ENCODE measurements at places on chromosomes 4 and X.

DNA sequence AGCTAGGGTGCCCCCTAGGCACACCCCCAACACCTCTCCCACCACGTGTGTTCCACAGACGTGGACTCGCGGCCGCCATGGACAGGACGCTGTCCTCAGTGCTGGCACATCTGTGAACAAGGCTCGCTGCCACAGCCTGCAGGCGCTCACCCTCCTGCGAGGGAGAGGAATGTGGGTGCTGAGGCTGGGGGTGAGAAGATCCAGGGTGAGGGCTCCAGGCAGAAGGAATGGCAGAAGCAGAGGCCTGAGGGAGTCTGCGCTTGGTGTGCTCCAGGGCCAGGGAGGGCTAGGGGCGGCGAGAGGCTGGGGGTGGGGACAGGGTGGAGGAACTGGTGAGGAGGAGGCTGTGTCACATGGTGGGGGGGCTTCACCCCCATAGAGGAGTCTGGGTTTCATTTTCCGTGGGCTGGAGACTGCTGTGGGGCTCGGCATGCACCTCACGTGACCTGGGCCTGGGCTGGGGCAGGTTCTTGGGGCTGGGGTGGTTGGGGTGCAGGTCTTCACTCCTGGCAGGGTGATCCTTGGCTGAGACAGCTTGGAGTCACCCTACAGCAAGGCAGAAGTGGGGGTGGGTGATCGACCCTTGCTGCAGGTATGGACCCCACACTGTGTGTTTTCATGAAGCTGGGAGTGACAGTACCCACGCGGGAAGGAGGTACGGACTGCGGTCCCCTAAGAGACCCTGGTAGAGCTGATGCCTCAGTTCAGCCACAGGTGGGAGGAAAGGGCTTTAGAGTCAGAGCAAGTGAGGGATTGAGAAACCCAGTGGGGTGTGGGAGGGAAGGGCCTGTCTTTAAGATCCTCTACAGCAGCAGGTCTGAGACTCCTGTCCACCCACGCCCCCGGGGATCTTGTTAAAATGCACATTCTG lies 103.7 kb downstream of the PSAPL1 start:
- DNase-seq: no peak

DNA sequence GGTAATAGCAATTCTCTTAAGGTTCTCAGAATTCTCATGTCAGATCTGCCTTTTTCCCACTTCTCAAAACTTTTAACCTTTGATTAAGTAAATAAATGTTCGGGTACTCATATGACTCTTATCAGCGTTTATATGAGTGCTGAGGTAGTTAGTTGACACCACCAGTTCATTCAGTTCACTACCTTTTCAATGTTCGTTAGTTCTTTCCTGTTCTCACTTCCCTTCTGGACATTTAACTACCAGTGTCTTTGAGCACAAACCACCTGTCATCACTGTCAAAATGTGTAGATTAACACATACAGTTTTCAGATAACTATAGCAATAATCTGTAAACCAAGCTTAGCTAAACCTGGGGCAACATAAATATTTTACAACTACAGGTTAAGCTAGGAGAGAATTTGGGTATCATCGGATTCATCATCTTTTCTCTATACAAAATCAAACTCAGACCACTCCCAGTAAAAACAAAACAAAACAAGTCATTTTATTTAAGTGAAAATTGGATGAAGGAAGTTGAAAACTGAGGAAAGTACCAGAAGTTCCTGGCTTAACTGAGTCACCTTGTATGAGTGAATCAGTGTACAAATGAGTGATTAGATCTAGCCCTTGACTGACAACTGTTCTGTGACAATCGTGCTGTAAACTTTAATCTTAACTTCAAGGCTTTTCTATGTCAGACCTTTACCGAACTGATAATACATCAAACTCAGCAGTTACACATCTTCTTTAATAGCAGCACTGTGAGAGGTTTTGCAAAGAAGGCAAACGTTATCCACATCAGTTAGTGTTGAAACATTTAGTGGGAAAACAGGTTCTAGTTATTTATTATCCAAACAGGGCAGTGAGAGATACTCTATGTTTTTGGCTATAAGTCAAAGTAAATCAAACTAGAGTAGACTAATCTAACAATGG lies 41.9 kb downstream of the ARHGEF38 start:
- no peak for DNase-seq

DNA sequence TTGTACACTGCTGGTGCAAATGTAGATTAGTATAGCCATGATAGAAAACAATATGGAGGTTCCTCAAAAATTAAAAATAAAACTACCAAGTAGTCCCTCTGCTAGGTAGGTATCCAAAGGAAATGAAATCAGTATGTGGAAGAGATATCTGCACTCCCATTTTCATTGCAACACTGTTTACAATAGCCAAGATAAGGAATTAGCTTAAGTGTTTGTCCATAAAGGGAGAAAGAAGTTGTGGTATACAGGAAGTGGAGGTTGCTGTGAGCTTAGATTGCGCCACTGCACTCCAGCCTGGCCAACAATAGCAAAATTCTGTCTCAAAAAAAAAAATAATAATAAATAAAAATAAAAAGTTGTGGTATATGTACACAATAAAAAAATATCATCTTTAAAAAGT lies 325.0 kb upstream of the EMCN start:
- DNase-seq: no peak

GRCh38 chrX:40734971-40735324 lies 394 bp downstream of the MED14 start:
- no peak for DNase-seq

DNA sequence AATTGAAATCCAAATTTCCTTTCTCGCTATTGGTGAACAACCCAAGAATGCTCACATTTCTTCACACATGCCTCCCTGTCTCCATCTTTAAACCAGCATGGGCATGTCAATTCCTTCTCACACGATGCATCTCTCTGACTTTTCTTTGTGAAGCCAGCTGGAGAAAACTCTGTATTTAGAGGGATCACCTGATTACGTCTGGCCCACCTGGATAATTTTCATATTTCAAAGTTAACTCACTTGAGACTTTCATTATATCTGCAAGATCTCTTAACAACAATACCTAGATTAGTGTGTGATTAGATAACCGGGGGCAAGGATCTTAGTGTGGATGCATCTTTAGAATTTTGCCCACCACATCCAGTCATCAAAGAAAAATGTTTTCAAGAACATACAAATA lies 164.0 kb downstream of the TMEM47 start:
- no peak for DNase-seq

DNA sequence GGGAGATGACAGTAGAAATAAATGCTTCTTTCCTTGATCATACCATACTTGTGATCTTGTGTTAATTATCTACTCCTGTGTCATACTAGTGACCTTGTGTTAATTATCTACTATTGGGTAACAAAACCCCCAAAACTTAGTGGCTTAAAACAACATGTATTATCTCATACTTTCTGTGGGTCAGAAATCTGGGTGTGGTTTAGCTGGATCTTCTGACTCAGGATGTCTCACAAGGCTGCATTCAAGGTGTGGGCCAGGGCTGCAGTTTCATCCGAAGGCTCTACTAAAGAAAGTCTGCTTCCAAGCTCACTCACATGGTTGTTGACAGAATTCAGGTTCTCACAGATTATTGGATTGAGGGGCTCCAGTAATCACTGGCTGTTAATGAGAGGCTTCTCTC lies 70.3 kb upstream of the NDP start:
- no peak for DNase-seq

DNA sequence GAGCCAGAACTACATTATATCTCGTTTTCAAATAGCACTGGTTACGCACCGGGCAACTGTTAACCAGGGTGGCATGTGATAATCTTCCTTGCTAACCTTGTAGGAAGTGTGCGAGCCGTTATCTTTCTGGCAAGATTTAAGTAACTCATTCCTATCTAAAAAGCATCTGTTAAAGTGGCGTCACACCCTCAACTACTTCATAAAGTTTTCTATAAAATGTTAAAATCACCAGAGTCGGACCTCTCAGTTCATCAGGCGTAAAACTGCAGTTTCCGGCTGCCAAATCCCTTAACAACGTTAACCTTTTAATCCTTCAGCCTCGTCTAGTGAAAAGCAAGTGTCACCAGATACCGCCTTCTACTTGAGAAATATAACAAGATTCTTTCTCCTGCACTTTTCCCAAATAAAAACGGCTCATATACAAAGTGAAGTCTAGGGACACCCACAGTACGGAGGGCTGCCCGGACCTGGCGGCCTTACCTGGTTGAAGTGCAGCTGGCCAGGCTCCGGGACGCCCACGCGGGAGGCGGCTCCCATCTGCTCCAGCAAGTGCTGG lies 1.2 kb downstream of the SLC39A8 start:
- DNase-seq: no peak

DNA sequence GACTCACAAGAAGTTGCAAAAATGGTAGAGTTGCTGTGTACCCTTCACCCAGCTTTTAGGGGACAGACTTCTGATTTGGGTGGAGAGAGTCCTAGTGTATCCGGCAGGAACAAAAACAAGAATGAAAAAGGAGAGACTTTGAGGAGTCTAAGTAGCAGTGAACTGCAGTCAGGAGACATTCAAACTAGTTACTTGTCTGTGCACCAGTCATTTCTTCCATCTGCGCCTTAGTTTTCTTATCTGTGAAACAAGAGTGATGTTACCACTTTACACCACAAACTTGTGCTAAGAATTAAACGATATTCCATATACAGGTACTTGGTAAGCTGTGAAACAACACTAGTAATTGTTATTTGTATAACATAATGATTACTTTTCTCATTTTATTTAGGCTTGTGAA lies 47.3 kb downstream of the SH2D1A start:
- DNase-seq: no peak

DNA sequence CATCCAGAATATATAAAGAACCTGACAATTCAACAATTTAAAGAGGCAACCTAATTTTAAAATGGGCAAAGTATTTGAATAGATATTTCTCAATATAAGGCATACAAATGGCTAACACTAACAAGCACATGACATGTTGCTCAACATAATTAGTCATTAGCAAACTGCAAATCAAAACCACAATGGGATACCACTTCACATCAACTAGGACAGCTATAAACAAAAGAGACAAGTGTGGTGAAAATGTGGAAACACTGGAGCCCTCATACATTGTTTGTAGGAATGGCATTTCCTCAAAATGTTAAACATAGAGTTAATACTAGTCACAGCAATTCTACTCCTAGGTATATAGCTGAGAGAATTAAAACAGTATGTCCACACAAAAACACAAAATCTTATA lies 96.7 kb downstream of the CORIN start:
- DNase-seq: no peak

DNA sequence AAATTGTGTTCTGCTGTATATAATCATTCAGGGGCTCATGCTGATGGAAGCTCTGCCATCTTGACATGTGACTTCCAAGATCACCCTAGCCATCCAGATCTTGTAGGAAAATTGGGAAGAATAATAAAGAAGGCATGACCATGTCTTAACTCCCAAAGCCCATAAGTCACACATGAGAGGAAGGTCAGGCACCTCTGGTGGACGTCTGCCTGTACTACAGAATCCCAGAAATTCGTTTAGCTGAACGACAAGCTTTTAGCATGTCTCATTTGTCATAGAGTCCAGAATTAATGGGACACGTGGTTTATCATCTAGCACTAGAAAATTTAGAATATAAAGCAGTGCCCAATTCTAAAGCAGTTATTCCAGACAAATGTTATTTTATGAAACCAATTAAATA lies 212.7 kb downstream of the CENPC start:
- DNase-seq: no peak

GRCh38 chr4:88702782-88703181 lies 5.2 kb upstream of the NAP1L5 start:
- no peak for DNase-seq

DNA sequence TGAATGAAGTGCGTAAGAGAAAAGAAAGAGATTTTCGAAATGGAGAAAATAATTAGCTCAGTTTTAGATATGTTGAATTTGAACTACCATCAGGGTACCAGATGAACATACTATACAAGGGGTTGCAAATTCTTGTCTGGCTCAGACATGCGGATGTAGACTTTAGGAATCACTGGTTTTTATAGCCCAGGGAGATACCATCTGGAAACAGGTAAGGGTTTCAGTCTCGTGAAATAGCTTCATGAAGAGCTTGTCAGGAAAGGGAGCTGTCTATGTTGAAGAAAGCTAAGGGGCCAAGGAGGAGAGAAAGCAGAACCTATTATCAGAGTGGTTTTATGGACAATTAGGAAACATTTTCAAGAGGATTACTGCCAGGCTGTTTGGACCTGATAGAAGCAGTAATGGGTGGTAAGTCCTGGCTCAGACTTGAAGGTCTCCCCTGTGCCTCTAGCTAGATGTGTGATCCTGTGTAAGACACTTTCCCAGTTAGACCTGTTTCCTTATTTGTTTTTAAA lies 6.7 kb downstream of the RAB9A start:
- no peak for DNase-seq
